ENCODE measurements at places on chromosomes 6 and 20. TPM values are rescaled to one million over a fixed set of nuclear protein-coding genes. Genes with fewer than 3 reads are reported as not detected.

Gene RIPPLY2
- not detected for total RNA-seq

DNA sequence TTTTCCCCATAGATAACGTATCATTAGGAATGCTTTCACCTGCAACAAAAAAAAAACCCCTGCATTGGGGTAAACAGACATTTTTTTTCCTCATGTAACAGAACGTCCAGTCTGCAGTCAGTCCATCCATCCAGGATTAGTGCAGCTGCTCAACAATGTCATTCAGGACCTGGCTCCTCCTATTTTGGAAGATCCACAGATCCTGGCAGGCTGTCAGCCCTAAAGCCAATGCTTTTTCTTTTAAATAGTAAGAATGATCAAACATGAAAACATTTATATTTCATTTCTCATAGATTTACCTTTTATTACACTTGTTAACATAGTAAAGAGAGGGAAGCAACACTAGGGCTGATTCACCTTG is 116.5 kb upstream of the CCDC28A start:
- no peak for DNase-seq

DNA sequence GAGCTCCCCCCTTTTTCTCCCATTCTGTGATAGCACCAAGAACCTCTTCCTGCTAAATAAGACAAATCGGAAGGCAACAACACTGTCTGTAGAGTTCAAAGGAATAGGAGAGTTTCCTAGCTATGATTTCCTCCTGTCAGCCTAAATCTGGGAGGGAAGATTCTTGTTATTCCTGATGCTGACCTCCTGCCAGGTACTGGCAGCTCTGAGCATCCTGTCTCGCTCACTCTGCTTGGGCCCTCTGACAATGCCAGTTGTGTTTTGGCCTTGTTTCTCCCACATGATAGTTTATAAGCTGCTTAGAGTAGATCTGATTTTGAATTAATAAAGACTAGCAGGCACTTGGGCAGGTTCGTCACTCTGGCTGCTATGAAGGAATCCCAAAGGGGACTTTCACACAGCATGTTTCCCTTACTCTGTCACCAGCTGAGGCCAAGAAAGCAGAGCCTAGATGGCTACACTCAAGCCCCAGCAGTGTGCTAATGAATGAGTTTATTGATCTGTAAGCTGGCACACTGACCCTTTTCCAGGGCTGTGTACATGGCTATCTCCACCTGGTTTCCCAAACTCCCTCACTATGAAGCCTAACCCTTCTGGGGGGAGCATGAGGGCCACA is 52.3 kb downstream of the UQCC1 start:
- DNase-seq, result no peak

DNA sequence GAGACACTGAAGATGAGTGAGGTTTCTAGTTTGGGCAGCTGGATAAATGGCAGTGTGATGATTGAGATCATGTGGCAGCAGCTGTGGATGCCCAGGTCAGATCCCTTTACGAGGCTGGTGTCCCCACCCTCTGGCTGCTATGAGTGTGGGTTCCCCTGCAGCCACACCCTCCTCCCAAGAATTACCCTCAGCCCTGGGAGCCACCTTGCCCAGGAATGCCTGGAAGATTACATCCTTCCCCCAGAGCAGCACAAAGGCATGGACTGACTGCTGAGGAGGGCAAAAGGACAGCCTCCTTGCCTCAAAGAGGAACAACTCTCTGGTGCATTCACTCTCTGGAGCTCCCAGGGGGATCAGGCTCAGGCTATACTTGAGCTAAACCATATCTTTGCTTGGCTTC is 15.0 kb upstream of the PKHD1 start:
- DNase-seq, result no peak

Gene FNDC11
- 0.27 TPM for total RNA-seq

GRCh38 chr6:33967265-33967767 is 163.5 kb upstream of the MLN start:
- no peak for DNase-seq

DNA sequence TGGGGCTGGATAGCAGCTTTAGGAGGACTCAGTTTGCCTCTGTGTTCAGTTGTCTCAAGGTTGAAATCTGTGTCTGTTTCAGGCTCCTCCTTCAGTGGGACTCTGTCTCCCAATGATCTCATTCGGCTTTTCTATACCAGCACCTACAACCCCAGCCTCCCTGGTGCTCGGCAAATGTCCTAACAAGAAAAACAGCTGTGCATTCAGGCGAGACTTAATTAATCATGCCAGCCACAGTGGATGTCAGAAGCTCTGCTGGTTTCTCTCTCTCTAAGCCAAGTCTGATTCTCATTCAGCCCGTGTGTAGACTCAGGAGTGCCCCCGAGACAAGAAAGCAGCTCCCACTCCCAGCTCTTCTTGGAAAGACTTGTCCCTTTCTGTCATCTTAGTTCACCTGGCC is 46.8 kb downstream of the SUN5 start:
- no peak for DNase-seq

GRCh38 chr6:113585246-113585645 is 271.9 kb upstream of the MARCKS start:
- no peak for DNase-seq

DNA sequence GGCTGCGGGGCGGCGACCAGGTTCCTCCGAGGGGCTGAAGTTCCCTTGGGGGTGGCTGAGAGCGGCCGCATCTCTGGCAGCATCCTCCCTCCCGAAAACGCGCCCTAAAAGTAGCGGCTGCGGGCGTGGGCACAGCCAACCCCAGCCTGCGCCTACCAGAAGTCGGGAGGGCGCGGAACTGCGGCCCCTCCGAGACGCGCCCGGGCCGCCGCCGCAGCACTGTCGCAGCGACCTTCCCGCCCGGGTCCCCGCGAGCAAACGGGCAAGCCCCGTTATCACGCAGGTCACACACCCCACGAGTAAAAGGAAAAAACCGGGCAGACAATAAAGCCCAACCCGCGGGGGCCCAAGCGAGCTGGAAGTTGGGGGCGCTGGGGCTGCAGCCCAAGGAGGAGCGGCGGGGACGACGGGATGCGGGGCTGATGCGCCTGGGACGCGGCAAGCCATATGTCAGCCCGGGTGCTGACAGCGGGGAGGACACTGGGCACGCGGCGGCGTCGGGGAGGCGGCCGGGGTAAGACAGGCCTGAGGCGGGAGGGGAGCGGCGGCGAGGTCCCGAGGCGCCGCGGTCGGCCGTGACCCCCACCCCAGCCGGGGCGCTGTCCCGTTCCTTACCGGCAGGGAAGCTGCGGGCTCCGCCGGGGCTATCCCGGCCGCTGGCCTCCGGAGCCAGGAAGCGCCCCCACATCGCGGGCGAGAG is 659 bp downstream of the CEP85L start:
- DNase-seq, result peak; percentile 35

- DNase-seq, result no peak
These were observed 11.0 kb upstream of the SLC35B3 start for GRCh38 chr6:8446391-8446790.

Gene NFATC2
- 68.0 TPM for total RNA-seq

Gene NKAIN2
- total RNA-seq, result not detected

DNA sequence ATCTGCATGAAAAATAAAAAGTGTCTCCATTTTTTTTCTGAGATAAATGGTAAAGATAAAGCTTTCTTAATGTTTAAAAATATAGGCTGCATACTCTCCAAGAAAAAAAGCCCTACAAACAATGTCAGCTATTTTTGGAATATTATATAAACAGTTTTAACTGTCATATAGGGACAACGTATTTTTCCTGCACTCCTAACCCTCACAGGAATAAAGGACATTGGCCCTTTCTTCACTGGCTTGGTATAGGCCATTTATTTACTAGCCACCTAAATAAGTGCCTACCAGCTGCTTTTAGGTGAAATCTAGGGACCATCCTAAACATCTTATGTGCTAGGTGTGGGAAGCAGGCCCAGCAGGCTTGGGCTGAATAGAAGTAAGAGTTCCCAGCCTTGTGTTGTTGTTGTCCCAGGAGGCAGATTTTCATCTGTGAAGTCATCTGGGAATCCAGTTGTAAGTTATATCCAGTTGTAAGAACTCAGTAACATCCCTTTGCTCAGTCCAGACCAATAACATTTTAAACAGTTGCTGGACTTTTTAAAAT is 21.3 kb downstream of the FOXO3 start:
- DNase-seq, result no peak

DNA sequence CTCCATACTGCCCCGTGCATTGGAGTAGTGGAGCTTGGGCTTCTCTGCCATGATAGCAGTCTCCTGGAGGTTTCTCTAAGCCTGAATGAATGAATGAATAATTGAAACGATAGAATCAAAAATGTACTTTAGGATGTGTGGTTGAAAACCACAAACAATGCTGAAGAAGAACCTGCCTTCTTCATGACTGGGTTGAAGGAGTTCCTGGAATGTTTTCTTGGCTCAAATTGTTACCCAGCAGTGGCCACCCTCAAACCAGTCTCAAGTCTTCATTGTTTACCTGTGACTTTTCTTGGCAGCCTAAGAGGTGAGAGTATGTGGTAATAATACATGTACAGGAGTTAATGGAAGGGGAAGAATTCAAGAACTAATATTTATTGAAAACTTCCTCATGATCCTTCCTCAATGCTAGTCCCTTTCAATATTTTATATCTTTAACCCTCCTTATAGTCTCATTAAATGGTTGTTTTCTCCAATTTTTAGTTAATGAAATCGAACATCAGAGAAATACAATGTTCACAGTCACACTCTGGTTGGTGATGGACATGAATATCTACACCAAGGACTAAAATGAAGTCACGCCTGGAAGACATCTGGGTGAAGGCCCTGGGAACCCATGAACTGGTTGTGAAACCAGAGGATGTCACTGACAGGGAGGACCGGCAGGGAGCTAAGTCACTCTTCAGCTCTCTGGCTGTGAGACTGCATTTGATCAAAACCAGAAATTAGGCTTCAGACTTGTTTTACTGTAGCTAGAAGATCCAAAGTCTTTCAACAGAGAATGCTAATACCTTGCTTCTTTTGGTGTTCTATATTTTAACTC is at the start of gene GSTA5:
Gene GSTA5 (minus strand): TSS at position 51 of the 823 bp plus-strand sequence.
- no peak for DNase-seq

DNA sequence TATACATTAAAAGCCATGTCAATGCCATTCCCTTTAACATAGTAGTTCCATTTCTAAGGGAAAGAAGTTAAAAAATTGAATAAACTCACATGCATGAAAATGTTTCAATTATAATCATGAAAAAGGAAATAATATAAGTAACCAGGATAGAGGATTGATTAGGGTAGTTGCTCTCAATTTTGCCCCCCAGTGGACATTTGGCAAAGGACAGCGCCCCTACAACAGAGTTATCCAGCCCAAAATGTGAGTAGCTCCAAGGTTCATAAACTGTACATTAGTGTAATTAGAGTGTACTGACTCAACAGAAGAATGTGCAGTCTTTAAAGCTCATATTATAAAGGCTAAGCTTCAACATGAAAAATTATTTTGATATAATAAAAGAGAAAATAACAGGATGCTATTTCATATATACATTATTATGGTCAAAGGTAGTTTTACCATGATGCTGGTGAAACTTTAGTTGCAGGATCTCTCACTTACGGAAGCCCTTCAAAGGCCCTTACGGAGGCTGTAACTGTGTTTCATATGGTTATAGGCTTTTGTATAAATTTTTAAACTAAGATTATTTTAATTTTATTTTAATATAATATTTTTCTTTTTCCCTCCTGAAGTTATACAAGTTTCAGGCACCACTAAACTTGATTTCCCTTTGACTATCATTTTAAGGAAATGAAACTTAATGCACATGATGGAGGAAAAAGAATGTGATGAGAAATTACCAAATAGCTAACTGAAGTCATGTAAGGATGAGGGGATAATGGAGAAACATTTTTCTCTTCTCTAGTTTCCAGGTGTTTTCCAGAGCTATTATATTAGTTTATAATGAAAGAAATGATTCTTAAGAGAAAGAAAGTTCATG is 403.6 kb downstream of the PLCB1 start:
- no peak for DNase-seq

Gene GTSF1L
- not detected for total RNA-seq

Gene TUBB1
- total RNA-seq, result not detected

Gene KATNA1
- total RNA-seq, result 20.8 TPM

GRCh38 chr6:90583179-90583835 is 3.6 kb downstream of the MAP3K7 start:
- no peak for DNase-seq

Gene SRMS
- total RNA-seq, result not detected

Gene FBXO30
- 6.4 TPM for total RNA-seq

Gene DNMT3B
- 3.4 TPM for total RNA-seq

DNA sequence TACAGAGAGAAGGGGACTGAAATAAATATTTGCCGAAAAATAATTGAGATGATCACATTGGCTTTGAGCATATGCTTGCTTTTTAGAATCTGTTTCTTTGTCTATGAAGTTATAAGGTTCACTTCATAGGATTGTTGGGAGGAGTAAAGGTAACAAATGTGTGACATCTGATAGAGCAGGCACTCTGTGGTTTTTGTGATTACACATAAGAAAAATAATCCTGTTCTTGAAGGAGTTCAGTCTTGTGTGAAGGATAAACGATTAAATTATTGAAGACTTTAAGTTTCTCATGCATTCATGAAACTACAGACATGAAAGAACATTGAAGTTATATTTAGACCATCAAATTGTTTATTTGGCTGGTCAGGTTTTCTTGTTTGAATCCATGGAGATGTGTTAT is 45.0 kb downstream of the QKI start:
- DNase-seq, result no peak

Gene OR12D3
- total RNA-seq, result not detected

- no peak for DNase-seq
These were observed 112.1 kb upstream of the EYS start for GRCh38 chr6:65819152-65819551.

Gene FOXQ1
- not detected for total RNA-seq

GRCh38 chr6:40779409-40779808 is 192.2 kb upstream of the LRFN2 start:
- no peak for DNase-seq

DNA sequence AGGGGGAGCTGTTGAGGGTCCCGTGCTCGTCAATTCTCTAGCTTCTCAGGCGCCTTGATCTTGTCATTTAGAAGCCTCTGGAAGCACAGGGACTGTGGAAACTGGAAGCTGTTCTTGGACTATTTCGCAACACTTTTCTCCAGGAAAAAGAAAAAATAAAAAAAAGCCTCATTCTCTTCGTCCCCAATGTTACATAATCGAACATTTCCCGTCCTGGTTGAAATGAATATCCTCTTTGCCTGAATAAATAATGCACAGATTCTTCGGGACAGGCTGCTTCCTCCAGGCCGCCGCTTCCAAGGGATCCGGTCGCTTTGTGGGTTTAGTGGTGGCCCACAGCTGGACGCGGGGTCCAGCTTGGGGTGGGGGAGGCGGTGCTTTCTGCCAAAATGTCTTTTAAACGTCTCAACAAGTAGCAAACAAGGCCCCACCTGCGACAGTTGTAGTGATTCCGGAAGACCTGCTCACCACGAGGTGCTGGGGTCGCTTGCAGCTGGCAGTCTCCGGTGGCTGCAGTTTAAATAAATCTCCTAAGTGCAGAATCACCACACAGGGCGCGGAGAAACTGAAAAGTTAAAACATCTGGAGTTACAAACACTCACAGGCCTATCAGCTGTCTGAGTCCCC is 125.9 kb upstream of the ESR1 start:
- DNase-seq, result no peak

Gene RREB1
- total RNA-seq, result 23.1 TPM

- peak; percentile 73 for DNase-seq
These were observed 6.1 kb downstream of the SYNGAP1 start for GRCh38 chr6:33425668-33426577.

DNA sequence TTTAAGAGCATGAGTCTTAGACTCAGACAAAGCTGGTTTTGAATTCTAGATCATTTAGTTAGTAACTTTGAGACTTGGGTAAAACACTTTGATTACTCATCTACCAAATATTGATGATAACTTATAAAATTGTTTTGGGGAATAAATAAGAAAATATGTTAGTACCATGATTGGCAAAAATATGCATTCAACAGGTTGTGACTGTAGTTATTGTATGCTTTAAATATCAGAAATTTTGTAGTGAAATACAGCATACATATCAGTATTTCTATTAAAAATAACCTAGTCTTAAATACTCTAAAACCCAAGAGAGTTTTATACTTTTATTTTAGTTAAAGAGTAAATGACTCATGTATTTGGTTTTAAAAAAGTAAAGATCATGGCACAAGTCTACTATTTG is 68.7 kb downstream of the ENPP1 start:
- no peak for DNase-seq

All from activated T-helper 2 cell treated with anti-CD3 and anti-CD28 coated beads, Interferon-gamma antibody, Interleukin-2, Interleukin-4, amounts not matched to agents 10 μg/mL and 5 μg/mL and 100 μg/mL, durations not matched to agents 14 hours and 24 hours and 36 hours (primary cell).